Spinal cord (tissue), 10 donors: ENCODE measurements at places on chromosomes 11 and 22.

- DNase-seq: no peak
These were observed 71.4 kb upstream of the LINC01488 start for GRCh38 chr11:69409812-69410645.

GRCh38 chr11:78691215-78691614 lies 116.6 kb upstream of the NARS2 start:
- no peak for DNase-seq

GRCh38 chr11:2450321-2451041 lies 5.7 kb downstream of the KCNQ1 start:
- DNase-seq: no peak

- DNase-seq: peak; percentile 84
These were observed 107.8 kb downstream of the FAR1 start for GRCh38 chr11:13776134-13776815.

DNA sequence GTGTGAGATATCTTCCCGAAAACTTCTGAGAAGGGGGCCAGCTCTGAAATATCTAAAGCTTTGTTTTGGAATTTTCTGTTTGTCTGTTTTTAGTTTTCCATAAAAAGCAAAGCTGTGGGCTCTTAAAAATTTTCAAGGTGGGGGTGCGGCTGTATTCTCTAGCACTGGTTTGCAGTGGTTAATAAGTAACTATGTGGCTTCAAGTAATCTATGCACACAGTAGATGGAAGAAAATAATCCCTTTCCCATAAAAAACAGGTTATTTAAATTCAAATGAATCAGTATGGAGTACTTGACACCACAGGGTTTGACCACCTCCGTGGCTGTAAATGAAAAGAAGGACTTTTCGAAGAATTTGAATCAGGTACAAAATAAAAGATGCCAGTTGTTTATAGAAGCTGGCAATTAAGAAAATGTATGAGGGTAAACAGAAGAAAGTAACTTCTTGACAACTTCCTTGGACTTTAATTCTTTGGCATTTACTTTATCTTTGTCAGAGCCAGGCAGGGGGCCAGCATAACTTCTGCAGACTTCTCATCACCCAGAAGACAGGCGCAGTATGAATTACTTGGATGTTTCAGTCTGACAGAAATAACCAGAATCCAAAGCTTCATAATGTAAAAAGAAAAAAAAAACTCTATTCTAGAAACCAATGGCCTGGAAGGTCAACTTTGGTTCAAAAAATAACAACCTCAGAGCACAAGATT lies 981.0 kb downstream of the DLG2 start:
- DNase-seq: no peak

DNA sequence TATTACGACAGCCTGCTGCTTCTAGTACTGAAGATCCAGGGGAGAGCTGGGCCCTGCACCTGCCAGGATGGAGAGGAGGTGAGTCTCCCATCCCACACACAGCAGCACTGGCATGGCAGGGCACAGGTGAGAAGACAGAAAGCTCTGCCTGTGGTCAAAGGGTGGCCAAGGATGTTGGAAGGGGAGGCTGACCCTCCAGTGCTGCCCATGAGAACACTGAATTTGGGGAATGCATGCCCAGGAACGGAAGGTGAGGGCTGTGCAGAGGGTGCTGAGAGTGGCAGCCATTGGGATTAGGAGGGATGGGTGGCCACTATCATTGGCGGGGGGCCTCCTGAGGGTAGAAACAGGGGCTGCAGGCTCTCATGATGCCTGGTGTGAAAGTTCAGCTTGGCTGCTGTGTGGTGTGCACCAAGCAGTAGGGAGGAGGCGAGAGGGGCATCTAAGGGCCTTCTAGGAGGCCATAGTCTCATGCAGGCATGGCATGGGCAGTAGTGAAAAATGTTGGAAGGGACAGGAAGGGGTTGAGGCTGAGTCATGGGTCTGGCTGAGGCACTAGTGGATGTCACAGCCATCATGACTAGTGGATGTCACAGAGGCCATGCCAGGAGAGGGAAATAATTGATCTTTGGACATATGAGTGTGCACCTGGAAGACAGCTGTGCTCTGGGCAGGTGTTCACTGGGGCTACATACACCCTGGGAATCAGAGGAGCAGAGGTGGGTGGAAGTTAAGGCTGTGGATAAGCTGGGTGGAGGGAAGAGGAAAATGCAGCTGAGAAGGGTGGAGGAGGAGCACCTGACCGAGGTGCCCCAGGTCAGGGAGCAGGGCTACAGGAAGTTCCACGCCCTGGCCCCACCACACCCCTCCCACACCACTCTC lies 2.5 kb upstream of the LRRC74B start:
- DNase-seq: no peak

DNA sequence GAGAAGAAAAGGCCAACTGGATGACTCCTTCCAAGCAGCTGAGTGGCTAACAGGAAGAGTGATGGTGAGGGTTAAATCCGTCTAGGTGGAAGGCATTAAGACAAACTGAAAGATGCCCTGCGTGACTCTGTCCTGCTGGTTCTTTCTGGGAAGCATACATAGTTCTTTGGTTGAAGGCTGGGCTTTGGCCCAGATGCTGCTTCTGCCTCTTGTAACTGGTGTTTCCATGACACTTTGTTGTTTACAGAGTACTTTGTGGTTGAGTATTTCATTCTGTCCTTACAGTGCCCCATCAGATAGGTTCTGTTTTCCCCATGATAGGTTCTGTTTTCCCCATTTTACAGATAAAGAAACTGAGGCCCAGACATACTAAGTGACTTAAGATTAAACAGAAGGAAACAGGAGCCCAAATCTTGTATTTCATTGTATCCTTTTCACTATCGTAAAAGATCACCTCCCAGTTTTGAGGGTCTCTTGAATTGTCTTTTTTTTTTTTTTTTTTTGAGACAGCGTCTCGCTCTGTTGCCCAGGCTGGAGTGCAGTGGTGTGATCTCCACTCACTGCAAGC lies 124.3 kb upstream of the RASSF10 start:
- DNase-seq: no peak

DNA sequence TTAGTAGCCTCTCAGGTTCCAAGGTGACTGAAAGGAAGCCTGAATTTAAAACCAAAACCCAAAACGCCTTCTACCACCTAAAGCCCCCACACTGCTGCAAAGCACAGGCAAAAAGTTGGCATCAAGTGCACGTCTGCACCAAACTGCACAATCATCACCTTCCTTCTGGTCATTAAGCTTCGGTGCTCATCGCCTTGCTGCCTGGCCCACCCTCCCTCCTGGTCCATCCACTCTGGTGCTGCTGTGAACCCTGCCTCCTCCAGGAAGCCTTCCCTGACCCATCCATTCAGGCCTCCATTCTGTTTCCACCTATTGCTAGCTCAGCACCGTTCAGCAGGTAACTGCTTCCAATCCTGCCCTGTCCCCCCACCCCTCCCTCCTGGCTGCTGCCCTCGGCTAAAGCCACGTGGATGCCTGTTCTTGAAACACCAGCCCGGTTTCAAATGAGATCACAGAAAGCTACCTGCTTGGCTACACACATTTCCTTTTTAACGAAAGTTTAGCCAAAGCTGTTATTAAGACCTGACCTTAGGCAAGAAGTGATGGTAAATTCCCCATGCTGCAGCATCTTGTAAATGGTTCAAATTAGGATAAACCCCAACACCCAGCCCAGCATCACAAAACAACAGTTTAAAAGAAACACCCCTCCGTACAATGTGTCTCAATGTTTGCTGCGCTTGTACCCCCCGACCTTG lies 53.8 kb upstream of the CD5 start:
- DNase-seq: no peak

GRCh38 chr11:129386795-129387397 lies 11.2 kb downstream of the BARX2 start:
- no peak for DNase-seq

- no peak for DNase-seq
These were observed at the start of the genes LBHD1 and UQCC3 for GRCh38 chr11:62671608-62672389. TSS of gene LBHD1 (minus strand) at chr11:62672267. CDS start at chr11:62670031, 2,236 bp downstream. TSS of gene UQCC3 (plus strand) at chr11:62671673. CDS start at chr11:62671746, 73 bp downstream.

- DNase-seq: no peak
These were observed 5.4 kb downstream of the NADSYN1 start for GRCh38 chr11:71458146-71459070.

DNA sequence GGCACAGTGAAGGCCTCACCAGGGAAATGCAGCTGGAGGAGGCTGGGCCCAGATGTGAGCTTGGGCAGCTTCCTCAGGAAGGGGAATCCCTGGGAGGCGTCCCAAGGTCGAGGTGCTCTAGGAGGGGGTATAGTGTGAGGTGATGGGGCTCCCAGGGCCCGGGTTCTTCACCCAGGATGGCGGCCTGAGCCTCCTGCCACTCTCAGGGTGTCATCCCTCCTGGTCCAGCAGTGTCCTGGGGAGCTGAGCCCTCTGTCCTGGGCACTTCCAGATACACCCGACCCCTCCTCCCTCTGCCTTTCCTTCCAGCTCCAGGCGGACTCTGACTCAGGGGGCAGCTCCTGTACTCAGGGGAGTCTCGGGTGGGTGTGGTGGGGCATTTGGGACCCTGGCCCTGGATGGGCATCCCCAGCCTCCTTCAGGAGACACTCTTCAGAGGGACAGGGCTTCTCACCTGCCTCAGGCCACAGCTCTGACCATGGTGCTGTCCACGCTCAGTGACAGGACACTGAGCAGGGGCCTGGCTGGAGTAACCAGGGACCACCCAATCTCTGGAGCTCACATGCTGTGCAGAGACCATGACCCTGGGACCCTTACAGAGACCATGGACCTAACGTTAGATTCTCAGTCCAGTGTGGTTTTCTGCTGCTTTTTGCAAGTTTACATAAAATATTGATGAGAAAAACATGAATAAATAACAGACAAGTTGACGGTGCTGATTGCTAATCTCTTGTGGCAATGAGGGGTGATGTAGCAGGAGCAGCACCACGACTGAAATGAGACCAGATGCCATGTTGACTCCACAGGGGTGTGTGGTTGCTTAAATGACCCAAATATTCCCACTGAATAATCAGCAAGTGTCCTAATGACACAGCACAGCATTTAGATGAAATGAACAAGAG lies 101.9 kb downstream of the GGTLC2 start:
- no peak for DNase-seq

GRCh38 chr11:76604081-76604625 lies 66.4 kb downstream of the LRRC32 start:
- no peak for DNase-seq

GRCh38 chr11:117995472-117995871 lies 9.3 kb downstream of the IL10RA start:
- DNase-seq: no peak

- no peak for DNase-seq
These were observed 125.4 kb downstream of the CASP12 start for GRCh38 chr11:104772806-104773241.

DNA sequence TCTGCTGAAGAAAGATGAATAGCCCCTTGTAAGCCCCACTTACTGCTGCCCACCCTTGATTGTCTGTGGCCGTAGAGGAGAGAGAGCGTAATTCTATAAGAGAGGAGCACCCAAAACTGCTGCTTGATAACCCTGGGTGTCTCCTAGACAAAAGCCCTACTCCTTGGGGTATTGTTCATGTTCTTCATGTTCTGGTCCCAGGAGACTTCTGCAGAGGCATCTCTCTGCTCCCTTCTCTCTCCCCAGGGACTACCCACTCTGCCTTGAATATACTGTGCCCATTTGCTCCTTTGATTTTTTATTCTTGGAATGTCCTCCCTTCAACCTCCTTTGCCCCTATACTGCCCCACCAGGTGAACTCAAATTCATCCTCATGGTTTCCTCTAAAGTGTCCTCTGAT lies 417.8 kb upstream of the CADM1 start:
- no peak for DNase-seq

DNA sequence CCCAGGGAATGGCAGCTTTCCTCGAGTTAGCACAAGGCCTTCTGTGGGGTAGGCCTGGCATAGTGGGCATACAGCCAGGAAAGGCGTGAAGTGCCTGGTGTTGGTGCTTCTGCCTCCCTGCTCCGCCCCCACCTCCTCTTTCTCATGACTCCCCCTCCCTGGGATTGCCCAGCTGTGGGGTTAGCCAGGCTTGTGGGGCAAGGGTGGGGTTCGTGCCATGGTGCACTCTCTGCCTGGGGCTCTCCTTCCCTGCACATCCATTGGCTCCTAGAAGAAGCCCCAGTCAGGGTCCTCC lies 236.8 kb upstream of the NCAM1 start:
- no peak for DNase-seq

DNA sequence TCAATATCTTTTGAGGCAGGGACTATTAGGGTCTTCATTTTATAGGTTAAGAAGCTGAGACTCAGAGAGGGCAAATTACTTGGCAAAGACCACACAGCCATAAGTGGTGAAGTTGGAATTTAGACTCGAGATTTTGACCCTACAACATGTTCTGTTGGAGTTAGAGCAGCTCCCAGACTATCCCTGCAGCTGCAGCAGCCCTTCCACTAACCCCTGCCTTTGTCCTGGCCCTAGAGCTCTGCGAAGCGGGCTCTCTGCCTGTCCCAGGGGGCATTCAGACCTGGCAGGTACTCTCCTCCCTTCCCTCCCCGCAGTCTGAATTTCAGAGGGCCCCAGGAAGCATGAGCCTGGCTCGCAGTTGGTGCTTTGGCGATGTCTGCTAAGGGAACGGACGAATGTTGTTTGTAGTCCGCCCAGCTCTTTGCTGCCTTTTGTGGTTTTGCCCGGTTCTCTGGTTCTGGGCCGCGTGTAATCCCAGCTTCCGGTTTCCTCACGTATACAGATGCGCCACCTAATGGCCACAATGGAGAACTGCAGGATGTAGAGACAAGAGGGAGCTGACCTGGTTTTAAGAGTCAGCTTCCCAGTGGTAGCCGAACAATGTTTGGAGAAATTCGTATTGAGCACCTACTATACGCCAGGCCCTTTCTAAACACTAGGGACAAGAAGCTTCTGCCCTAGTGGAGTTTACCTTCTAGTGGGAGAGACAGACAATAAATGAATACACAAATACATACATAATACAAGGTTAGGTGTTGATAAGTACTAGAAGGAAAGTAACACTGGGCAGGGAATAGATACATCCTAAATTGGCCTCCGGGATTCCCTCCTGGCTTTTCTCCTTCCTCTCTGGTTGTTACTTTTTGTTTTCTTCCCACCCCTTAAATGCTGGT lies 125.2 kb downstream of the ST3GAL4 start:
- peak; percentile 65 for DNase-seq

DNA sequence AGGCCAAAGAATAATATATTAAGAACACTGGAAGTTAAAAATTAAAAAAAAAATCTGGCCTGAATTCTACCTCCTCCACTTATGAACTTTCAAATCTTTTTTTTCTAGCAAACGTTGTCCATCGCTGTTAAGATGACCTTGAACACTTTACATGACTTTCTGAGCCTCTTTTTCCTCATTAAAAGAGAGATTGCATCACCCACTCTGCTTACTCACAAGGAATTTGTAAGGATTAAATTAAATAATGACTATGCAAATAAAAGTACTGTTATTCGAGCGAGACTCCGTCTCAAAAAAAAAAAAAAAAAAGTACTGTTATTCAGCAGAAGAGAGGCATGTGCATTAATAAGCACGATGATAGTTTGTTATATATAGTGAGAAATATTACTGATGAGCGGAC lies 285.1 kb upstream of the CCDC90B start:
- DNase-seq: no peak

- no peak for DNase-seq
These were observed 5.3 kb downstream of the DHCR7 start for GRCh38 chr11:71442880-71443279.
